ENCODE measurements at places on chromosomes 7 and 10.
A peak's percentile ranks its signal among the peaks of the same experiment; 100 is the strongest.

- H3K4me1 ChIP-seq = no peaks in the 10 kb centered on the region
- no peak overlapping the region for H3K4me3 ChIP-seq
- DNase-seq = no peak
- H3K27me3 ChIP-seq = peaks cover 21% of the 10 kb centered on the region
- H3K27ac ChIP-seq = no peak overlapping the region
These were observed 10.1 kb upstream of the KCNMA1 start for GRCh38 chr10:77647543-77648293.

GRCh38 chr7:8356071-8356470 lies 77.3 kb upstream of the NXPH1 start:
- no peak overlapping the region for H3K4me3 ChIP-seq
- H3K36me3 ChIP-seq = no peaks in the 10 kb centered on the region
- DNase-seq = no peak
- H3K4me1 ChIP-seq = no peaks in the 10 kb centered on the region

GRCh38 chr10:107900131-107900530 lies 735.6 kb upstream of the SORCS1 start:
- no peak for DNase-seq
- H3K4me3 ChIP-seq = no peak overlapping the region
- H3K36me3 ChIP-seq = no peaks in the 10 kb centered on the region
- H3K27ac ChIP-seq = no peak overlapping the region

GRCh38 chr10:122381680-122382079 lies 7.2 kb downstream of the PLEKHA1 start:
- H3K27ac ChIP-seq = no peak overlapping the region
- no peak for DNase-seq
- peaks cover 59% of the 10 kb centered on the region for H3K4me1 ChIP-seq
- peaks cover 19% of the 10 kb centered on the region for H3K36me3 ChIP-seq
- no peak overlapping the region for H3K4me3 ChIP-seq

DNA sequence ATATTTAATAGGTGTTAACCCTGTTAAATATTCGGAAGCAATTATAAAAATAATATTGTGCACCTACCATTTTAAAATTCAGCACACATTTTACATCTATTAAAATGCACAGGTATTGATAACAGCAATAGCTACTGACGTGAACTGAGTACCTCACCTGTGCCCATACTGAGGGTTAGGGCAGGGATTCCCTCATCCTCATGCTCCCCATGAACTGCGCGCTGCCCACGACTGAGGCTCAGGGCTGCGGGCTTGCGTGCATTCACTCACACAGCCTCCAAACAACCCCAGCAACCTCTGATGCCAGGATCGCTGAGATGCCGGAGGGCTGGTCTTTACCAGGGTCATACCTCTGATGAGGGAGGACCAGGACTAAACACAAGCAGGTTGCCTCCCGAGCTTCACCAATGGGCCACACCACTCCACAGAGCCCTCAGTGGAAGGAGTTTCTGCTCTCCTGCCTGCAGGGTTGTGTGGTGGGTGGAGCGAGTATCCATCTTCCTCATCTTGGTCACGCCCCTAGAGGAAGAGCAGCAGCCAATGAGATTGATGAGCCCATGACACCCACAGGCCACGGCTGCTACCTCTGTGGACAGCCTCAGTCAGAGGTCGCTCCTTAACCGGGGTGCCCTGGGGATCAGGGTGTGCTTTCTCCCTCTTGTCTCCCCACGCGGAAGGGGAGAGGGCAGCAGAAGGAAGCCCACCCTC lies 478.3 kb downstream of the TNS3 start:
- H3K4me1 ChIP-seq = no peaks in the 10 kb centered on the region
- no peak overlapping the region for H3K27ac ChIP-seq
- no peaks in the 10 kb centered on the region for H3K27me3 ChIP-seq

DNA sequence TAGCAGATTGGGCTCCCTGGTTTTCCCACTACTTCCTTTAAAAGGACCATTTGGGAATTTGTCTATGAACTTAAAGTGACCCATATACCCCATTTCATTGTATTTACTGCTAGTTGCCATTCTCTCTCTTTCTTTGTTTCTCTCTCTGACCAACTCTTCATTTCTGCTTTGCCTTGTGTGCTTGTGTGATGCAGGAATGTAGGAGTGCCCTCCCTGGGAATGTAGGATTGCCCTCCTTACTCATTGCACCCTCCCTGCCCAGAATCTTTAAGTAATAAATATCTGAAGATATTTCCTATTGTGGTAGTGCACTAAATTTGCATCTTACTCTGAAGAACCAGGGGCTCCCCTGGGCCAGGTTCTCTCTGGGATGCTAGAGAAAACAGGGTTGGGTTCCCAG lies 47.3 kb upstream of the KLF14 start:
- no peaks in the 10 kb centered on the region for H3K4me1 ChIP-seq
- H3K27ac ChIP-seq = no peak overlapping the region
- H3K27me3 ChIP-seq = peaks cover 38% of the 10 kb centered on the region
- DNase-seq = no peak

DNA sequence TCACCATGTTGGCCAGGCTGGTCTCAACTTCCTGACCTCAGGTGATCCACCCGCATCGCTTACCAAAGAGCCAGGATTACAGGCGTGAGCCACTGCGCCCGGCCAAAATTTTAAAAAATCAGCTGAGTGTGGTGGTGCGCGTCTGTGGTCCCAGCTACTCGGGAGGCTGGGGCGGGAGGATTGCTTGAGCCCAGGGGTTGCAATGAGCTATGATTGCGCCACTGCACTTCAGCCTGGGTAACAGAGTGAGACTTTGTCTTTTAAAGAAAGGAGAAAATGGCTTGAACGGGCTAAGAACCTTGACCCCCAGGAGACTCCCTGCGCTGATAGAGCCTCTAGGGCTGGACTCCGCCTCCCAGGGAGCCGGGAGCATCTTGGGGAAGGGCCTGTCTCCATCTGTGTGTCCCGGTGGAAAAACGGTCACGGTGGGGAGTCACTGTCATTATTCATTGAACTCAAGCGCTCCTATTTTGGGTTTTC lies 760 bp upstream of the KCTD7 start:
- peaks cover 40% of the 10 kb centered on the region for H3K4me1 ChIP-seq
- H3K36me3 ChIP-seq = no peaks in the 10 kb centered on the region
- DNase-seq = peak; percentile 33
- H3K27me3 ChIP-seq = no peaks in the 10 kb centered on the region
- H3K4me3 ChIP-seq = peak overlapping the region; percentile 83

DNA sequence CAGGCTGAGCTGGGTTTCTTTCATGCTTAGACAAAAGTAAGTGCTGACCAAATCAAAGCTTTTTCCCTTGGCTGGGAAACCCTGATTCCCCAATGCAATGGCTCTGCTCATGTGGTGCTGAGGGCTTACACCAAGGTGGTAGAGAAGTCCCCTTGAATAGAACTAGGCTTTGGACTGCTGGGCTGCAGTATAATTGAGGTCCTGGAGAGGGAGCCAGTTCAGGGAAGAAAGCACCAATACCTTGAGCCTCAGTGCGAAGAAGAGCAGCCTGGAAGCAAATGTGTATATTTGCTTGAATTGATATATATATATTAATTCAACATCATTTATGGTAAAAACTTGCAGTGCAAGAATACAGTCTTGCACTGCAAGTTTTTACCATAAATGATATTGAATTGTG lies 391.1 kb downstream of the RPS24 start:
- H3K27ac ChIP-seq = no peak overlapping the region
- no peak overlapping the region for H3K4me3 ChIP-seq
- H3K36me3 ChIP-seq = no peaks in the 10 kb centered on the region
- no peaks in the 10 kb centered on the region for H3K4me1 ChIP-seq
- DNase-seq = no peak

- no peak overlapping the region for H3K4me3 ChIP-seq
- H3K36me3 ChIP-seq = no peaks in the 10 kb centered on the region
- no peak for DNase-seq
- H3K4me1 ChIP-seq = peaks cover 9% of the 10 kb centered on the region
These were observed 86.2 kb downstream of the ITIH5 start for GRCh38 chr10:7580520-7580919.

DNA sequence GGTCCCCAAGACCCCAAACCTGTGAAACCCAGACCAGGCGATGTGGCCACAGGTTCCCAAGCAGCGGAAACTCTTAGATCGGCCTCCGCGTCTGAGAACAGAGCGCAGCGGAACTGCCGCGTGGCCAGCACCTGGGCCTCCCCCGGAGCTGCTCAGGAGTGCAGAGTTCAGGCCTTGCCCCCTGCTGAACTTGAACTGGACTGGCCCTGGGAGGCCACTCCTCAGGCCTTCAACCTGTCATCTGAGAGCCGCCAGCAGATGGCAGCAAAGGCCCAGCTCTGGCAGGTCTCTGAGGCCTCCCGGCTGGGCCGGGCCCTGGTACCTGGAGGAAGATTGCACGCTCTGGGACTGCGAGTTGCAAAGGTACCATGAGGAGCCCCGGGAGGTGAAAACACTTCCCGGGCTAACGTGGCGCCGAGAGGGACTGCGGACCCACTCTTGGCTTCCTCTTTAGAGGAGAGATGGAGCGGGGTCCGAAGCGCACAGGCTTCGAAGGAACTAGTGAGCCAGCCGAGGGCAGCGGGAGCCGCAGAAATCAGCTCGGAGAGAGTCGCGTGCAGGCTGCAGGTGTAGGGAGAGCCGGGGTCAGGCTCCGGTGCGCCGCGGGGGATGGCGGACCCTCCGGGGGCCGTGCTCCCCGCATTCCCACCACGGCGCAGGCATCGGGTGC lies 89.2 kb downstream of the PAXIP1 start:
- peaks cover 6% of the 10 kb centered on the region for H3K4me1 ChIP-seq
- H3K27ac ChIP-seq = no peak overlapping the region
- peak; percentile 92 for DNase-seq
- H3K36me3 ChIP-seq = no peaks in the 10 kb centered on the region
- H3K27me3 ChIP-seq = peaks cover 16% of the 10 kb centered on the region
- peak overlapping the region; percentile 66 for H3K4me3 ChIP-seq

GRCh38 chr10:11108356-11108755 lies 90.7 kb downstream of the CELF2 start:
- H3K4me1 ChIP-seq = peaks cover 14% of the 10 kb centered on the region
- no peaks in the 10 kb centered on the region for H3K36me3 ChIP-seq
- no peak overlapping the region for H3K27ac ChIP-seq
- no peak for DNase-seq
- no peak overlapping the region for H3K4me3 ChIP-seq

DNA sequence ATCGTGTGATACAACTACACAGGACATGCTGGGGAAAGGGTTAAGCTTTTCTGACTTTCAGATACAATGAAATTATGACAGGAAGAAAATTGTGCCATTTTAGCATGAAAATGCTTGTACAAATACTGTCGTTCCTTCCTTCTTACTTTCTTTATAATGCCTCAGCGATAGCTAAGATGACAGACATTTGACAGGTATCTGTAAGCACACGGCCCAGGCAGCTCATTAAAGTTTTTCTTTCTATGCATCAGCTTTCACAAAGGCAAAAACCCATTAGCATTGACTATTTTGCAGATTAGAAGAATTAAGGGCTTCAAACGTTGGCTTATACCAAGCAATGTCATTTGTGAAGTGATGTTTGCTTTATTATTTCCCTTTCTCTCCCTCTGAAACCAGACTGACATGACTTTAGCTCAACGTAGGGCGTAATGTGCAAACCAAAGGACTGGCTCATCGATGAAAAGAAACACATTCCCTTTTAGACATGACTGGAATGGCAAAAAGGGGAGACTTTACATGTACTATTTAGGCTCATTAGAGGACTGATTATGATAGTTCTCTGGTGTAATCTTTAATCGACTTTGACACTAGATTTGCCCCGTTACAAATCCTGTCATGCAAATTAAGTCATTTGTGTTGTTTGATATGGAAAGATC lies 258.4 kb upstream of the SP8 start:
- no peaks in the 10 kb centered on the region for H3K27me3 ChIP-seq
- no peak for DNase-seq
- no peak overlapping the region for H3K27ac ChIP-seq
- H3K4me3 ChIP-seq = no peak overlapping the region

- no peaks in the 10 kb centered on the region for H3K36me3 ChIP-seq
- H3K4me1 ChIP-seq = no peaks in the 10 kb centered on the region
- no peak overlapping the region for H3K4me3 ChIP-seq
- no peak for DNase-seq
- no peaks in the 10 kb centered on the region for H3K27me3 ChIP-seq
- no peak overlapping the region for H3K27ac ChIP-seq
These were observed 299.2 kb downstream of the IPMK start for GRCh38 chr10:57968328-57969016.

DNA sequence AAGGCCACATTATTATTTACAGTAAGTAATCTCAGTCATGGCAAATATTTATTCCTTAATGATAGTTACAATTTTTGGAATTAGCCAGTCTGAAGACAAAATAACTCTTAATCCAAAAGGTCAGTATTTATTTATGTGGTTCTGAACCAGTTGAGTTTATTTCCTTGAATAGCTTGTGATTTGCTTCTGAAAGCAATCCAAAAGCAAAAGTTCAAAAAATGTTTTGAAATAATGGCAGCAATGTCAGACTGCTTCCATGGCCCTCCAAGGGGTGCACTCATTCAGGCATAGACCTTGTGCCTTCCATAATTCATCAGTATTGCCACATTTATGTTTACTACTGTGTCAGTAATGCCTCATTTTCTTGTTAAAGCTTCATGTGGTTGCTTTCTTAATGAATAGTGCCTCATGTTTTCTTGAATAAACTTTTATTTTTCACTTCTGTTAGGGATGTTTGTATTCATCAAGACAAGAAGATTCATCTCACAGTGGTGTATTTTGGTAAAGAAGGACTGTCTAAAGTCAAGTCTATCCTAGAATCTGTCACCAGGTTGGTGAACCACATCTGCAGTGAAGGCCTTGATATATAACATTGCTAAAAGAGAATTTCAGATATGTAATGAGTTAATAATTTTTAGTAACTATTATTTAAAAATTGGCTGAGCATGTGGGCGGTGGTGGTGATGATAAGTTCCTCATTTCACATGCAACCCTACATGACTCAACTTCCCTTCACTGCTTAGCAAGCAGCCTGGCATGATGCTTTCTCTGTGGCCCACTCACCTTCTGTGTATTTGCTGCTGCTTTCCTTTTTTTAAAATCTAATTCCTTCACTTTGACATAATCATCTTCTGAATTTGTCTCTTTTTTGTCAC lies 22.0 kb downstream of the CSGALNACT2 start:
- H3K27ac ChIP-seq = peak overlapping the region; percentile 79
- peaks cover 49% of the 10 kb centered on the region for H3K4me1 ChIP-seq
- no peaks in the 10 kb centered on the region for H3K27me3 ChIP-seq

- H3K36me3 ChIP-seq = no peaks in the 10 kb centered on the region
- H3K27me3 ChIP-seq = peaks cover 4% of the 10 kb centered on the region
- H3K4me1 ChIP-seq = no peaks in the 10 kb centered on the region
- H3K4me3 ChIP-seq = no peak overlapping the region
These were observed 28.4 kb upstream of the ITGA8 start for GRCh38 chr10:15748126-15748525.

DNA sequence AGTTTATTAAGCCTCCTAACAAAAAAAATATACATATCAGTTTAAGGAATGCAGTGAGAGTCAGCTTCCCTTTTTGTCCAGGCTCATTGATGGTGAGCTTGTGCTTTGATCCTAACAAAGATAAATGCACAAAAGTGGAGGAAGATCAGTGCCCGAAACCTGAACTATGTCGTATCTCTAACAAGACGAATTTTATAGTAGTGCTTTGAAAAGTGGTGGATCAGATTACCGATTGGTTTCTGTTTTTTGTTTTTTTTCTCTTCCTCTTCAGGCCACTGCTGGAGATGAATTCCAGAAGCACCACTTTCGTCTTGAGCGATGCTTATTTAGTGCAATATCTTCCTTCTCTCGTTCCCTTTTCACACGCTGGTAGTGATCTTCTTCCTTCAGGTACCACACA lies 72.8 kb downstream of the RHOBTB1 start:
- no peak overlapping the region for H3K4me3 ChIP-seq
- DNase-seq = no peak
- H3K4me1 ChIP-seq = no peaks in the 10 kb centered on the region
- H3K27ac ChIP-seq = no peak overlapping the region
- H3K27me3 ChIP-seq = peaks cover 12% of the 10 kb centered on the region

Data from activated naive CD4-positive, alpha-beta T cell treated with anti-CD3 and anti-CD28 coated beads for 36 hours (primary cell).